Astrocyte of the cerebellum (primary cell): ENCODE measurements at places on chromosomes 6 and 20.

DNA sequence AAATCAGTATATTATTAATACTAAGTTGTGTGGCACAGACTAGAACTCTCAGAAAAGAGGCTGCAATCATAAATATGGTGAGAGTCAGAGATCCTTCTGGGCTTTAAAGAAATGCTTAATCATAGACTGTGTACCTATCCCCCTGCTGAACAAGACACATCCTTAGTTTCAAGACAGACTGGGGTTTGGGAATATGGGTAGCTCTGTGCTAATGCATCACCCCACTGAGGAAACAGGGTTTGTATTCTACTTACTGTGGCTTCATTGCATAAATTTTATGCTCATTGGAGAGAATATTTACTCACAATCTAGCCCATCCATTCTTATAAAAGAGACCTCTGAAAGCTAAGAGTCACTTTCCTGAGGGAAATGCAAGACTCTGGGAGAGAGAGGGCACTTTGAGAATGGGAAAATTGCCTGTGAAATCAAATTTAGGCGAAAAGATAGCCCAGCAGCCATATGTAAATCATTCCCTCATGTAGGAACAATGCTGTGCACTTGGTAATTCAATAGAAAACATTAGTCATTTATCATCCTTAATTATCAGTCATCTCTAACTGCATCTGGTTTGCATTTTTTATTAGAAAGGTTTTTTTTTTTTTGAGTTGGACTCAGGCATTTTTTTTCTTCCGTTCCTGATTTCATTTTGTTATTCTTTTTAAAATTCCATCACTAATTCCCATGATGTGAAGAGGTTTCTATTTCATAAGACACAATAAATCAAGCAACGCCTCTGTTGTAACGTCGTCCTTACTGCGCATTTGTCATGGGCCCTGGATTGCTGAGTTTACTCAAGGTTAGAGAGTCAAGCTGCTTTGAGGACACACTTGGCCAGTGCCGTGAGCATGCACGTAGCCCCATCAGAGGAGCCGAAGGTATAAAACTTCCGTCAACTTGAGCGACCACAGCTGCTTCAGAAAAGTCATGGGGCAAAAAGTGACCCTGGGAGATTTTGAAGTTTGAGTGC lies 91.8 kb downstream of the TRMT11 start:
- DNase-seq: no peak

- DNase-seq: no peak
Observed at GRCh38 chr6:84118191-84118590, 84.6 kb downstream of the MRAP2 start.

DNA sequence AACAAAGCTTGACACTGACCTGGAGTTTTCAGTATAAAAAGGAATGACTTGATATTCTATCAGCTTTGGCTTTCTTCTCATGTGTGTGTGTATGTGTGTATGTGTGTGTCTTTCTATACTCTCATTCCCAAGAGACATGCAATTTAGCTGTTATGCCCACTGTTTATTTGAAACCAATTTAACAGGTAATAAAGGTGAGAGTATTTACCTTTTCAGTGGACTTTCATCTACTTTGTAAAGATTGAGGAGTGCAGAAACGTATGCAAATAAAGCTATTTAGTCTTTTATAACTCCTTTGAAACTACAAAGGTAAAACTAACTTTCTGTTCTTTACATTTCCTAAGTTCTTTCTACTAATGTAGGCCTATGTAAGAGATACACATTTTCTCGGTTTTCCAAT lies 103.5 kb upstream of the HS3ST5 start:
- no peak for DNase-seq

DNA sequence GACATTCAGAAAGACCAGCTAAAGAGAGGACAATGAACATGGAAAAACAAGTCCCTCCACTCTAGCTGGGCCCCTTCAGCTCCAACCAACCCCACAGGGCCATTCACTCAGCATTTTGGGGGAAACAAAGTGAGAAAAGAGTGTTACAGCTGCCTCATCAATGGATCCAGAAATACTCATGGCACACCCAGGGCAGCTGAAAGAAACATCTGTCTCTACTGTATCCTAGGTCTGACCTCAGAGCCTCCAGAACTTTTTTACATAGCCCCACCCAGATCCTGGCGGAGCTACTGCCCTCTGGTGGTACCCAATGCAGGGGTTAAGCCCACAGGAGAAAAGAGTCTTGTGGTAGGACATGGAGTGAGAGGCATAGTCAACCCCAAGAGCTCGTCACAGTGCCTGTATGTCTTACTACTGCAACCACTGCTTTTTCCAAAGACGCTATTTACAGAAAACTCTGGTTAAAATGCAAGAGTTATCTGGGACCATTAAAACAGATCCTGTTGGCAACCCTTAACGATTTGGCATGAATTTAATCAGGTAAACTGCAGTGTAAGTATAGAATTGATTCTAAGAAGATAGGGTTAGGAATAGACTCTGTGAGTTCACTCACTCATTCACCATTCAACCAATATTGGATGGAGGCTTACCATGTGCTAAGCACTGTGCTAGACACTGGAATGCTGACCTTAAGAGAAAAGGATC lies 37.4 kb upstream of the FAM83C start:
- no peak for DNase-seq

DNA sequence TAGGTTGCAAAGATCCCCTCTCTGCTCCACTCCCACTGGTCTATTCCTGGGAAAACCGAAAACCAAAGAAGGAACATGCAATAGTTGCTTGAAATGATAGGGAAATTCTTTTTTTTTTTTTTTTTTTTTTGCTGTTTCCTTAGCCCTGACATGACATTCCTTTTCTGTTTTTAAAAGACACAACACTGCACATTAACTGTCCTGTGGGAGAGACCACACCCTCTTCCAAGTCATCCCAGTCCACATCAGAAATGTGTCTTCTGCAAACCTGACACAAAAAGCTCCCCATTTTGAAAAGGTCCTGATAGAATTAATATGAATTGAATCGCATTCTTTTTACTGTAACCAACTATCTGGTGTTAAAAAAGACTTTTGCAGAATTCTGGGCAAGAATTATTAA lies 43.4 kb upstream of the RIPOR2 start:
- no peak for DNase-seq

DNA sequence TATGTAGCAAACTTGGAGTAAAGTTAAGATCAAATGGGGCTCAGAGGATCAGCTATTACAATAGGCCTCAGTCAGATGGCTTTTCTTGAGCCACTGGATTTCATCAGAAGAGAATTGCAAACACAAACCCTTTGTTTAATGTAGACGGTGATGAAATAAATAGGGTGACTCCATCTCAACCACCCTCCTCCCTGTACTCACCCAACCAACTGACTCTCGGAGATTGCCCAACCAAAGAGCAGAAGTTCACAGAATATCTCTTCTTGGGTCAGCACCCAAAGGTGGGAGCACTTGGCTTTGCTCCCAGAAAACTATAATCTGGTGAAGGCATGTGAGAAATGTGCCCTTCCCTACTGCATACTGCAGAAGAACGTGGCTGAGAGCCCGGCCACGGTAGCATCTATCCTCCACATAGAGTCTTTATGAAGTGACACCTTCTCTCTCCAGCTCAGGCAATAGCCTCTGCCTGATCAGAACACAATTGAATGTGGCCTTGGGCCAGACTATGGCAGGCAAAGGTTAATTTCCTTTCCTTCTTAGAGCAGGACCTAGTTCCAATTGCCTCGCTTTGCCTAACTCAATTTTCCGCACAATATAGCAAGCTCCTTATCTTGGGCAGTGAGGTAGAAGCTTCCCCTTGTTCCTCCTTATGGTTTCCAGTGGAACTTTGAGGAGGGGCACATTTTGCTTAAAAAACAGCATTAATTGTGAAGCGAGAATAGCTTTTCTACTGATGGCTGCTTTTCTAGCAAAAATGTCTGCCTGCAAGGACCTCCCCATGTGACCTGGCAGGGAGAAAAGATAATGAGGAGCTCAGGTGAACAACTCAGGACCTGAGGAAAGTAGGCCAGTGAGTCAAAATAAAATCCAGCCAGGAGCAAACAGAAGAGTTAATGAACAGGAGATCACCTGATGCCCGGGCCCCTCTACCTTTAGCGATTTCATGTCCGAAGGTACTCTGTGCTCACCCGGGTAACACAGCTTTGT lies 79.4 kb downstream of the GFOD1 start:
- DNase-seq: no peak

- DNase-seq: no peak
Observed at GRCh38 chr6:18203786-18204185, 48.6 kb downstream of the KDM1B start.

GRCh38 chr6:147784371-147784770 lies 275.9 kb downstream of the SAMD5 start:
- DNase-seq: no peak

DNA sequence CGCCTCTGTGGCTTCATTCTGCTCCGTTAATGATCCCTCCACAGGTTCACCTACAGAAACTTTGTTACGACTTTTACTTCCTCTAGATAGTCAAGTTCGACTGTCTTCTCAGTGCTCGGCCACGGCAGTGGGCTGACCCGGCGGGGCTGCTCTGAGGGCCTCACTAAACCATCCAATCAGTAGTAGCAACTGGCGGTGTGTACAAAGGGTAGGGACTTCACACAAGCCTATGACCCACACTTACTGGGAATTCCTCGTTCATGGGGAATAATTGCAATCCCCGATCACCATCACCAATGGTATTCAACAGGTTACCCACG lies 1959.2 kb upstream of the DEFB115 start:
- DNase-seq: no peak

DNA sequence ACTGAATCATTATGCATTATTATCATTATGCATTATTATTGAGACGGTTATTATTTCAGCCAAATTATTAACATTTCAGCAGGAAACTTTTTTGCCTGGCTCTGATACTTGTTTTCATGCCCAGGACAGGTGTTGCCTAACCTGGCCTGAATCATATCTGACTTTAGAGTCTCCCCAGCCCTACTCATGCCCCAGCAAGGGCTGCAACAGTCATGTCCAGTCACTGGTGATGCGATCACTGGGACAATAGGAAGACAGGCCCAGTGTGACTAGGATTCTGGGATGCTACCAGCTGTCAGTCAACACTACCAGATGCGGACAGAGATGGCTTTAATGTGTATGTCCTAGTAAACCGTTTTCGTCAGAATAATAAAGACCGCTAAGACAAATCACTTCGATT lies 285.0 kb downstream of the KHDC1L start:
- no peak for DNase-seq

DNA sequence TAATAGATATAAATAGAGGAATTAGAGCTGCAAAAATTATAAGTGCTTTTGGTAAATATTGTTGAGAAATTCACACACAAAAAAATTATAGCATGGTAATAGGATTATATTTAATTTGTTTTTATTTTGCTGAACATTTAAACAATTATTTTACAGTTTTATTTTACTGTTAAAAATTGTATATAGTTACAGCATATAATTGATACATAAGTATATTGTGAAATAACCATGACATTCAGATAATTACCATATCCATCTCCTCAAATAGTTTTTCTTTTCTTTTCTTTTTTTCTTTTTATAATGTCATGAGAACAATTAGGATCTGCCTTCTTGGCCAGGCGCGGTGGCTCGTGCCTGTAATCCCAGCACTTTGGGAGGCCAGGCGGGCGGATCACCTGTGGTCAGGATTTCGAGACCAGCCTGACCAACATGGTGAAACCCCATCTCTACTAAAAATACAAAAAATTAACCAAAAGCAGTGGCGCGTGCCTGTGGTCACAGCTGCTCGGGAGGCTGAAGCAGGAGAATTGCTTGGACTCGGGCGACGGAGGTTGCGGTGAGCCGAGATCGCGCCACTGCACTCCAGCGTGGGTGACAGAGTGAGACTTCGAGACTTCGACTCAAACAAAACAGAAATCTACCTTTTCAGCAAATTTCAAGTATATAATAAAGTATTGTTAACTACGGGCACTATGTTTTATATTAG lies 654.2 kb downstream of the TENT5A start:
- no peak for DNase-seq

DNA sequence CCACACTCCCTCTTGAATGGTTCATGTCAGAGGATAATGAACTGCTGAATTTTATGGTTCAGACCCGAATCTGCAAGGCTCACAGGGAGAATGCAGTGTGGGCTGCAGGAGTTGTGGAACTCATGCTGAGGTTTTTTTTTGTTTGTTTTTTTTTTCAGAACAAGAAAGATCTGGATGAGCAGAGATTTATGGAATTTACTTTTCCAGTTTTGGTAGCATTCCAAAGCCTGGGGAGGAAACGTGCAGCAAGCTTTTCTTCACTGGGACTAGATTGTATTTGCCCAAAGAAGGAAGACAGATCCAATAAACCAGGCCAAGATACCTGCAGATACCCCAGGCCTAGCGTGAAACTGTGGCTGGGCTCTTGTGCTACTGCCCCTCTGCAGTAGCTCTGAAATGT lies 223.9 kb upstream of the TAB2 start:
- peak; percentile 76 for DNase-seq

DNA sequence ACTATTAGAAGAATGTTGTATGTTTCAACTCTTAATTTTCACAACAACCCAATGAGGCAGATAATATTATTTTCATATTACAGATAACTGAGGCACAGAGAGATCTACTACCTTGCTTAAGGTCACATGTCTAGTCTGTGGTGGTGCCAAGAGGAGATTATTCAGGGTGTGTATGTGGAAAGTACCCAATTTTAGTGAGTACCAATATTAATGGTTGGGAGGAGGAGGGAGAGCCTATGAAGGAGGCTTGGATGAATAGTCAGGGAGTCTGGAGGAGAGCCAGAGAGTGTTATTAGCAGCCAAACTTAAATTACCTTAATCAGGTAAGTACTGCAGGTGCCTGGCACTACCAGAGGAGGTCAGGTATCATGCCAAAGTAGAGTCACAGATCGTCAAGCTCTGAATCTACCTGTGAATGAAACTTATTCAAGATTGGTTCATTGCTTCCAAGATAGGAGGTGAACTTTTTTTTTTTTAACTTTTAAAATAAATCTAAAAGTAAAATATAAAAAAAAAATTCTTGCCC lies 10.9 kb upstream of the CALHM6 start:
- DNase-seq: no peak

DNA sequence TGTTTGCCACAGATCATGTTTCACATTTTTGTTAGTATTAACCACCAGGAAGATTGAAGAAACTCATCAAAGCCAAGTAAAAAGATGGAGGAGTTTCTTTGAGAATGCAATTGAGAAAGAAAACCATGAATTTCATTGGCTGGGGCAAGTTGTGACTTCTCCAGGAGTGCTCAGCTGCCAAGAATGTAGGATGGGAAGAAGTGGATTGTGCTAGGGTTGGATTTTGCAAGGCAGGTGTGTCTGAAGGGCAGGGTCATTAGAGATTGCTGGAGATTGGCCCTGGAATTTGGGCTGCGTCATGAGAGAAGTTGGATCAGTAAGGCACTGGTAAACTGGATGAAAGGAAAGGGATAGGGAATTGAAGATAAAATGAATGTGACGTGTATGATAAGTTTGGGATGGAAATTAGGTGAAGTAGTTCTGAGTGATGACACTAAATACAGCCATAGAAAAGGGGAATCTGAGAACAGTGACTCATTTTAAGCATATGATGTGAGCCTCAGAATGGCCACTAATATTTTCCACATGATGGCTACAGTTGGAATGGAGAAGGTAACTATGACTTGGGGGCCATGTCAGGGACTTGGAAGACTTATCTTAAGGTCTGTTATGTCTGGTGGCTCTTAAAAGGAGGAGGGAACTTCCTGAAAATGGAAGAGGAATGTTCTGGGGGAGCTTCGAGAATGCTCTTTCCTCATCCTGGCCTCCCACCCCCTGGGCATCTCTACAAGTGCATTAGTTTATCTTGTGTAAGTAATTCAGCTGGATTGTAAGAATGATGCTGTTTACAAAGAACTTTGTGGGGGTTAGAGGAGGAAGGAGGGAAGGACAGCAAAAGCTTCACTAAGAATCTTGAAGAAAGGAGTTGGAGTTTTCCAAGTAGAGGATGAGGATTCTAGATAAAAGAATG lies 27.8 kb upstream of the ERVFRD-1 start:
- no peak for DNase-seq
